ENCODE measurements at places on chromosomes 5 and 9.

- DNase-seq, result no peak
Measured at GRCh38 chr5:5542654-5543053, 120.2 kb downstream of the ICE1 start.

- no peak for DNase-seq
Measured at GRCh38 chr5:16065831-16066230, 113.8 kb downstream of the MARCHF11 start.

DNA sequence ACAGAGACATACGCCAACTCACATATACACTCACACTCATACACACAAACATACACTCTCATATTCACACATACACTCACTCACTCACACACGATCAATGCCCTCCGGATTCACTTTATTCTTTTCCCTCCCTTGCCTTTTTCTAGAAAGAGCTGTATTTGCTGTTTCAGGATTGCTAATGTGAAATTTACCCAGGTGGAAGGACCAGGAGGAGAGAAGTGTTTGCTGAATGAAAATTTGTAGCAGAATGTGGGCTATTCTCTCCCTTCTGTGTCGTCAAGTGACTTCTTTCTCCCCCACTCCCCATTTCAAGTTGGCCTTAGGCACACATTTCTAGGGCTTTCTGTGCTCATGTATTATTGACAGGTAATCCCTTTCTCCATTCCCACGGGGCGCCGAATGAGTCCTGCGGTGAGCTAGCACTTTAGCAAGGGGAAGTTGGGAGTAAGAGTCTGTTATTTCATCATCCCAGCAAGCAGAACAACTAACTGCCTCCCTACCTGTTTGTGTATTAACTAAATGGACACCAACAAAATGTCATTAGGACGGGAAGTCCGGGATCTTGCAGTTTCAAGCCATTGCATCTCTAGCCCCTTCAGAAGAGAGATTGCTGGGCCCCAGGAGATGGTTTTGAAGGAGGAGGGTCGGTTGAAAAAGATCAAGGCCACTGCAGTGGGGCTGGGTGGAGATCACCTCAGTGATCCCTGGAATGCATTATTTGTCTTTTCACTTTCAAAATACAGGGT lies 97.1 kb upstream of the TAF11L2 start:
- DNase-seq, result no peak

DNA sequence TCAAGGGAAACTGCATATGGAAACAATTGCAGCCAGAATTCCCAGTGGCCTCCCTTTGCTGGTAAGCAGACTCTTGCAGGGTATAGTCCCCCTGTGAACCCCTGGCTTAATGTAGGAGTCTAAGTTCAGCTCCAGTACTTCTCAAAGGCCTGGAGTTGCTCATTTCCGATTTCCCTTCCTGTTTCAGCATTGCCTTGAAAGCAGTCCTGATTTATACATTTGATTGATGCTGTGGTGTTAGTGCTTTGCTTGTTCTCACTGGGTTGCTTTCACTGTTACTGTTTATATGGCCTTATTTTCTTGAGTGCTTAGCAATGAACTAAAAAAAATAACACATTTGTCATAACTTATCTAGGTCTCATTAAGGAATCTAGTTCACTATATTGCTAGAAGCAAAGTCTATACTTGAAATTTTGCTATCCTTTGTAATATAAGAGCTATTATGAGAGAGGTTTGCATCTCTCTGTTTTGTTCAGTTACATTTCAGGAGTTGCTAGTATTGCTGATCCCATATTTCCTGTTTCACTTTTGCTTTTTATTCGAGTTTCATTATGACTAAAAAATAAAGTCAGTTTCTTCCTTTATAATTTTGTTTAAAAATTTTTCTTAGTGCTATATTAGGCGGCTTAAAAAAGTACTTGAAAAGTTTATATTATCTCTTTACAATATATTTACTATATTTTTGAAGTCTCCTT lies 122.4 kb upstream of the NMUR2 start:
- no peak for DNase-seq
